ENCODE measurements at places on chromosomes 13 and 19. TPM values are rescaled to one million over a fixed set of nuclear protein-coding genes. Genes with fewer than 3 reads are reported as not detected.

The IGFL2 gene
- not detected for total RNA-seq

The CADM4 gene
- 10.5 TPM for total RNA-seq

The SRRM5 gene
- total RNA-seq = 0.20 TPM

The RYR1 gene
- 1.1 TPM for total RNA-seq

The PODNL1 gene
- 2.0 TPM for total RNA-seq

The ELAVL3 gene
- total RNA-seq = 0.84 TPM

The CLIP3 gene
- total RNA-seq = 5.0 TPM

The ZNF728 gene
- total RNA-seq = 6.4 TPM

The HSH2D gene
- 0.37 TPM for total RNA-seq

Measured in left ventricle myocardium superior (tissue), 1 donor.